ENCODE measurements at places on chromosomes 11 and 22.
A peak's percentile ranks its signal among the peaks of the same experiment; 100 is the strongest.

- DNase-seq, result no peak
These were observed 169.8 kb downstream of the NELL1 start for GRCh38 chr11:20839231-20839630.

GRCh38 chr11:39434466-39434865 lies 2025.0 kb downstream of the LRRC4C start:
- DNase-seq, result no peak

DNA sequence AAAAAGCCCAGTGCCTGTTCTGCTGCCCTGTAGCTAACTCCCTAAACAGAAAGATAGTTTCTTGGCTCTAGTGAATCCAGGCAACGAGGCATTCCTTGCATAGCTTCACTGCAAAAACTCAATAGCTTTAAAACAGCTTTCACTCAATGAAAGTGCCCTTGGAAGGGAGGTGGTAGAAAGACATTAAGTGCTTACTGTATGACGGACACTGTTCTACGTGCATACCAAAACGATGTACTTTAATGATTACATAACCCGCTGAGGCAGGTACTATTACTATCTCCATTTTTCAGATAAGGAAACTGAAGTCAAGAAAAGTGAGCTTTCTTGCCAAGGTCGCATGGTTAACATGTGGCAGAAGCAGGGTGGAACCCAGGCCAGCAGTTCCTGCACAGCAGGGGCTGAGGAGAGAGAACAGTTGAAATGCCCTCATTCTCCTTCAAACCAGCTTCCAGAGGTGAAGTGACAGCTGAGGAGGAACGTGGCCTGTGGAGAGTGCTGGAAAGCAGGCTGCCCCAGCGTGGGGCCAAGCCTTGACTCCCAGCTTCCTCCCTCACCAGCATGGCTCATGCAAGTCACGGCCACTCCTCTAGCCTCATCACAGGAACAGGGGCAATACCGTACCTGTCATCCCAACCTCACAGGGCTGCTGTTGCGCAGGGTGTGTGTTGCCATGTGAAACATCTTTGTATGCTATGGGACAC lies 227.5 kb upstream of the NARS2 start:
- DNase-seq, result no peak

- peak; percentile 59 for DNase-seq
These were observed 55.2 kb downstream of the SLC1A2 start for GRCh38 chr11:35363854-35364780.

- DNase-seq, result no peak
These were observed 557.3 kb upstream of the ANO5 start for GRCh38 chr11:21635394-21636145.

Measured in HTR-8/SVneo (cell line).